ENCODE measurements at places on chromosomes 5 and 9.
A peak's percentile ranks its signal among the peaks of the same experiment; 100 is the strongest.

DNA sequence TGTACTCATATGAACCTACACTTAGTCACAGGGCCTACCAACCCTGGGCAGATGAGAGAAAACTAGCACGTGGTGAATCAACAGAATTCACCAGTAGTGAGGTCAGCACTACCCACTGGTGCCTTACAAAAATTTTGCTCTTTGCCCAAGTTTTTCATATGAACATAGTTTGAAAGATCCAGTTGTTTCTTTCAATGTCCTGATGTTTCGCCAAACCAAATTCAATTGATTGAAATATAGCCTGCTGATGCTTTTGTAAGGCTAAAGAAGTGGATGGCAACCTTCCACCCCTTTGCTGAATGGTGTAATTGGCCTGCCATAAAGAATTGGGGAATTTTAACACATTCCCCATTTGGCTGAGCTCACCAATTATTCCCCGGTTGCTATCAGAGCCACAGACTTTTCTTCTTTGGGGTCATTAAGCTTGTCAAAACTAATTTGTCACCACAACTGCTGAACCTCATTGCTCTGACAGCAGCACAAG is 339.2 kb downstream of the GLIS3 start:
- DNase-seq, result no peak

GRCh38 chr9:85703398-85703797 is 38.4 kb downstream of the AGTPBP1 start:
- DNase-seq, result no peak

GRCh38 chr5:112861638-112861985 is 525 bp downstream of the SRP19 start:
- DNase-seq, result no peak

DNA sequence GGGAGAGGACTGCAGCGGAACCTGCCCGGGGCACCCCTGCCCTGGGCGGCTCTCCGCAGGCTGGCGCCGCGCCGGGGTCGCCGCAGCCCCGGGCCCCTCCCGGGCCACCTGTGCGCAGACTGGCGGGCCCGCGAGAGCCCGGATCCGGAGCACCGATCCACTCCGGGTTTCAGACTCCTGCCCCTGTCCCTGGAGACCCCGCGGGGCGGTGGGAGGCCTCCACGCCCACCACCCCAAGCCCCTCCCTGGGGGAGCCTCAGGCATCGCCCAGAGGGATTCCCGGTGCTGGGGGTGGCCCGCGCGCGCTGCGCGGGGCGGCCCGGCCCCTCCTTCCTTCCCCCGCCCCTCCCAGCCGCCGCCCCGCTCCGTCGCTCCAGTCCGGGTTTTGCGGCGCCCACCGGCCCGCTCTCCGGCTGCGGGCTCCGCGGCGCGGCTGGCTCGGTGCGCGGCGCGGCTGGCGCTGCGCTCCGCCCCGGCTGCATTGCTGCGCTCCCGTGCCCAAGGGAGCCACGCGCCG is at the start of gene UNC5A:
Gene UNC5A, plus strand, starts transcription at position 479 of the 517 bp plus-strand sequence. CDS start 192 bp downstream, outside the sequence.
- peak; percentile 77 for DNase-seq

GRCh38 chr9:113622600-113623400 is 159.3 kb downstream of the RGS3 start:
- DNase-seq, result peak; percentile 76

DNA sequence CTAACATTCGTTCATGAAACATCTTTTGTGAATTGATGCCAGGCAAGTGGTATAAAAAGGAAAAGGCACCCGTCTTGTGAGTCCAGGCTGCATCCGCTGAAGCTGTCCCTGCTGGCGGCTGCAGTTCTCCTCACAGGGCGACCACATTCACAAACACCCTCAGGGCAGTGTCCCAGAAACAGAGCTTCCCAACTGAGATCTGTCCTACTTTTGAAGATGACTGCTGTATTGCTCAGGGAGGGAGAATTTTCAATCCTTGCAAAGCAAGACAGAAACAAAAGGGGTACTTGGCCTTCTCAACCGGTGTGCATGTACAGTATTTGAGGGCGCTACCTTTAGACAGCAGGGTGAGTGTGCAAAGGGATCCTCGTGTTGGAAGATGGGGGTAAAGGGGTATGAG is 316.1 kb downstream of the GADD45G start:
- DNase-seq, result no peak

- DNase-seq, result no peak
Observed at GRCh38 chr9:18122171-18122570, 351.8 kb upstream of the ADAMTSL1 start.

GRCh38 chr9:113464286-113464660 is 746 bp downstream of the RGS3 start:
- DNase-seq, result no peak

DNA sequence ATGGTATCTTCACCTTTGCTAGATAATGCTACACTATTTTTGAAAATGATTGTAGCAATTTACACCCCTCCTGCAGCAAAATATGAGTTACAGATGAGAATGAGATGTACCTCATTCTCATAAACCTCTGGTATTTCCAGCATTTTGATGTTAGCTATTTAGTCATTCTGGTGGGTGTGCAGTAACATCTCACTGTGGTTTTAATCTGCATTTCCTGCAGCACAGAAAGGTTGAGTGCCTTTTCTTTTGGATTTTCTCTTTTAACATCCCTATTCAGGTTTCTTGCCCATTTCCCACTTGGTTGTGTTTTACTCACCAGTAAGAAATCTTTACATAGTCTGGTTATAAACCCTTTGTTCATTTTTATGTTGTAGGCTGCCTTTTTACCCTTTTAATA is 206.2 kb downstream of the NR3C1 start:
- no peak for DNase-seq

GRCh38 chr5:50724262-50724661 is 57.8 kb downstream of the PARP8 start:
- DNase-seq, result no peak

GRCh38 chr5:80069251-80069800 is 34.2 kb downstream of the THBS4 start:
- no peak for DNase-seq

DNA sequence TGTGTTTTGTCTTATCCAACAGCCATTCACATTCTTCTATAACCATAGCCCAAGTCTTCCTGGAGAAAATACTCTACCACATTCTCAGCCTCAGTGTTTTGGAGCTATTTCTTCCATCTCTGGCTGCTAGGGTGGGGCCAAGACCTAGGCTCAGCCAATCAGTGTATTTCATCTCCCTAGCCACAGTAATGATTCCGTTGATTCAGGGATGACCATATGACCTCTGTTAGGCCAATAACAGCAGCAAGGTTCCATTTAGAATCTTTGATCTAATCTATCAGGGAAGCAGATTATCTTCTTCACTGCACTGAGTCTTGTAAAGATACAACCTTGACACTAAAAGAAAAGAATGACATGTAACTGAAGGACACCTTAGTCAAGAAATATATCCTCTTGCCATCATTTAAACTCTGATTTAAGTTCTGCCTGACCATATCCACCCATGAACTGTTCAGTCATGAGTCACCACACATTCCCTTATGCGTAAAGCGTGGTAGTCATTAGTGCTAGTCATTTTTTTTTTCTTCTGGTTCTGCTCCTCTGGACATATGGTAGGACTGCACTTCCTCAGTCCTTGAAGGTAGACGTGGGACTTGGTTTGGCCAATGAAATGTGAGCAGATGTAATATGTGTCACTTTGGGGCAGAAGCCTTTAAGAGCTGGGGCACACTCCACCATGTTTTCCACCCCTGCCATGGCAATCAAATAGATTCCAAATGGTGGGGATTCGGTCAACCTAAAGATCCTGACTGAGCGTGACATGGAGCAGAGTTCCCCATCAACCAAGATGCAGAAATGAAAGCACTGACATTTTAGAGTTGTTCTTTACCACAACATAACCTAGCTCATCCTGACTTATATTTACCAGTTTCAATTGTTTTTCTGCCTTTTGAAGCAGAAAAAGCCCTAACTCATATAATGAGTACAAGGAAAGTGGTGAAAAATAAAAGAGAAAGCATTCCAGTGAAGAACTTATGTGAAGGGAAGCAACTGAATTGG is 12.7 kb upstream of the PRELID2 start:
- DNase-seq, result no peak

GRCh38 chr5:58259685-58260152 is 200.2 kb downstream of the PLK2 start:
- no peak for DNase-seq

GRCh38 chr5:166117072-166118066 is 2174.1 kb upstream of the WWC1 start:
- no peak for DNase-seq

GRCh38 chr5:72720205-72720604 is 96.3 kb upstream of the TNPO1 start:
- no peak for DNase-seq

DNA sequence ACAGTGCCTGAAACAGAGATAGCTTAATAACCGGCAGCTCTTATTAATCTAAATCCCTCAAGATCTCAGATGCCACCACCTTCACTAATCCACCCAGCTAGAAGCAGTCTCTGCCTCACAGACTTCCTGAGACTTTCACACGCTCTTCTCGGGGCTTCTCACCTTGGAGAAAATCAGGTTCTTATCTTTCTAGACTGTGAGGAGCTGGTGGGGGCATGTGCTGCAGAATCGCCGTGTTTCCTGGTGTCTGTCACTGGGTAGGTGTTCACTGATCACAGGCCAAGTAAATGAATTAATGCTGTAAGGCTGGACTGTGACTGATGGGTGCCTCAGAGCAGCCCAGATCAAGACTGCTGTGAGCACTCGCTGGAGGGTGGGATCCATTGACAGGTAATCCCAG is 101.7 kb downstream of the PSD2 start:
- DNase-seq, result no peak

DNA sequence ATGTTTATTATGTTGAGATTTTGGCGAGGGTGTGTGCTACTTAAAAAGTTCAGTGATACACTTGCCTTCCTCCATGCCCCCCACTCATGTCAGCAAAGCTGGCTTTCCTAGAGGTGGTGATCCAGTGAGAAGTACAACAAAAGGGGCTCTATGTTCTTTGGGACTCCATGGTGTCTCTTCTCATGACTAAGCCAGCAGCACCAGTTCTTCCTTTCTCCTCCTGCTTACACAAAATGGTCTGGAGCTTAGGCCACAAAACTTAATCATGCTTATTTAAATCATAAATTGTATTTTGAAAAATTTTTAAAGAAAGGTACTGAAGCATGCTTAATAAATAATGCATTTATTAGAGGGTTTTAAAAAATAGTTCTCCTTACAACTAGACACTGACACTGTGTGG is 22.4 kb downstream of the MOCS2 start:
- DNase-seq, result no peak

- DNase-seq, result no peak
Observed at GRCh38 chr9:9912459-9912858, 700.3 kb downstream of the PTPRD start.

- no peak for DNase-seq
Observed at GRCh38 chr5:178699681-178700253, 30.7 kb downstream of the ZNF354A start.

DNA sequence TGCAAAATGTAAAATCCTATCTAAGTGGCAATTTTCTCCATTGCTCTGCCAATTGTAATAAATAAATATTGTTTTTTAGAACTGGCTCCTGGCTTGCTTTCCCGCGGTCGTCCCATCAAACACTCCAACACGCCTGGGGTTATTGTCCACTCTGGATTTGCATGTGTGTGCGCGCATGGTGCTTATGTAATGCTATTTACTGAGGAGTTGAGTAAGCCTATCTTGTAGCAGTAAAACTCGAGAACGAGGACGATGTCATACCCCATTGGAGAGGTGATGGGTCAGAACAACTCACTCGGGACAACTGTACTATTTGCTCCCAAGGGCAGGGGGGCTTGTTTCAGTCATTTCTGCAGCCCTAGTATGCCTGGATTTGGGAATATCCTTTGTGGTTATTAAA is 220.9 kb downstream of the PAX5 start:
- DNase-seq, result no peak

GRCh38 chr9:114551750-114552685 is 35.6 kb upstream of the ATP6V1G1 start:
- no peak for DNase-seq

- no peak for DNase-seq
Observed at GRCh38 chr5:160152287-160152686, 33.0 kb upstream of the PWWP2A start.

- no peak for DNase-seq
Observed at GRCh38 chr5:104643320-104643719, 1080.7 kb upstream of the NUDT12 start.

DNA sequence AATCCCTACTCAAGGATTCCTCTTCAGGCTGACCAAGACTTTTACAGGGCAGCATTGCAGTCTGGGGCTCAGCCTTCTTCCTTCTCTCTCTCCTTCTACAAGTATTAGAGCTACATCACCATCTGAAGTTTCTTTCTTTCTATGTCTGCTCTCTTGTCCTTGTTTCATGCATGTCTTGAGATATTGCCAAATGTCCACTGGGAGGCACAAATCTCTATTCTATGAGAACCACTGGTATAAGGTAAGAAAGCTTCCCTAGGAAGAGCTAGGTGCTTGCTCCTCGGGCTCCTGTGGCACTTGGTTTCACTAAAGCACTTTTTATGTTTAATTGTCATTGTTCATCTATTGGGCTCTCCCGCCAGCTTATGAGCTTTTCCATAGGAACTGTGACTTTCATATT is 289.2 kb upstream of the PCSK5 start:
- DNase-seq, result no peak

DNA sequence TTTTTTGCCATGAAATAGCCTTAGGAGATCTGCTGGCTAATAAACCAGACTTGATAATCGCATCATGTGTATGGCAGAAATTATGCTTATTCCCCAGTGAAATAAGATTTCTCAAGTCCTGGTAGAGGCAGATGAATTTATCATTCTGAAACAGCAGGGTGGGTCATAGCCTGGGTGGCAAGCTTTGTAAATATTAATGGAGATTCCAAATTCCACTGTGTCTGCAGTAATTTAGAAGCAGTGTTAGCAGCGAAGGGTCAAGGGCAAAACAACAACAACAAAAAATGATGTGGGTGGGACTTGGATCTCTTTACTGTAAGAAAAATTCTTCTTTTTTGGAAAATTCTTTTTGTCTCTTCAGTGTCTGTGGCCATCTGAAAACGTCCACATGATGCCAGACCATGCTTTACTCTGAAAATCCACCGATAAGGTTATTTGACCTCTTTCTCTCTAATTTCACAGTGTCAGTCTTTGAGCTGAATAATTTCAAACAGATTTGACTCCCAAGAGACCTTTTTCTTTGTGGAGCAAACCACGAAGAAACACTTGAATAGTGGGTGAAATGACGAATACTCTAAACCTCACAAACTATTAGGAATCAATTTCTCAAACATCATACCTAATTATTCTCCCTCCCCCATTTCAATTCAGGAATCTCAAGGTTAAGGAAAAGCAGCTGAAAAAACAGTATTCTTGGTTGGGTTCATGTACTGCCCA is 106.0 kb upstream of the RPS23 start:
- DNase-seq, result no peak

- DNase-seq, result no peak
Observed at GRCh38 chr5:139473105-139473504, 2.3 kb downstream of the SMIM33 start.

GRCh38 chr9:23563517-23563916 is 262.5 kb downstream of the ELAVL2 start:
- no peak for DNase-seq

DNA sequence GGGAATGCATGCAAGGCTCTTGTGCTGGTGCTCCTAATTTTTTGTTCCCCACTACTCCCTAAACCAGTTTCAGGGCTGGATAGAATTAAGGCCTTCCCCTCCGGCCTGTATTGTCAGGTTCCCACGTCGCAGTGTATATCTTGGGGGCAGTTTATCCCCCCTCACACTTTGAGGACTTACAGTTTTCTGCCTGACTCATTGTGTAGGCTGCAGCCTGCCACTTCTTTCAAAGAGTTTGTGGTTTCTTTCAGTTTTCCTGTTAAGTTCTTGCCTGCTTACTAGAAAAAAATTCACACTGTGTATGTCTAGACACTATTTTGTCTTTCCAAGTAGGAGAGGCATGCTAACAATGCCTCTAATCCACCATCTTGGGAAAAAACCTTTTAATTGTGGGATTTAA is 28.4 kb upstream of the BTNL3 start:
- DNase-seq, result no peak

- DNase-seq, result no peak
Observed at GRCh38 chr5:126597156-126597555, 2.1 kb upstream of the ALDH7A1 start.
